Natural killer cell (primary cell): ENCODE measurements at places on chromosomes 6 and 20.

GRCh38 chr6:166310634-166311033 lies 2.4 kb upstream of the PRR18 start:
- DNase-seq: no peak

GRCh38 chr20:21921251-21921650 lies 215.8 kb downstream of the PAX1 start:
- DNase-seq: no peak

GRCh38 chr20:9507544-9508239 lies 6.7 kb upstream of the LAMP5 start:
- no peak for DNase-seq

- peak; percentile 7 for DNase-seq
Measured at GRCh38 chr6:136510299-136510698, 39.9 kb downstream of the MAP7 start.

DNA sequence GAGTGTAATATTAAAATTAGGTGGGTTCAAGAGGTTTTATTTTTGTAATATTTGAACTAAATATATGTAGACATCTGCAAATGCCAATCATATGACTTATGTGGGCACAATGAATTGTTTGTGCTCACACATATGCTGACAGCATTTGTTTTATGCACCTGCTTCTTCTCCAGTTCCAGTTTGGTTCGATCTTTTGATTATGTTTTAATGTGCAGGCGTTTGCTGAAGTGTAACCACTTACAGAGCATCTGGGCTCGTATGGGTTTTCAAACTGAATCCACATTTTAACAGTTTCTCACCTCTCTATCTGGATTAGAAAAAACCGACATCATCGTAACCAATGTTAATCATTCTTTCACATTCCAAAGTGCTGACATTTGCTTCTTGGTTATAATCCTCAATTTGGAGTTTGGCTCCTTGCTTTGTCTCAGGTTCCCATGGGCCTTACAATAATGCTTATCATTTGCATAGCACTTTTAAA lies 129.1 kb upstream of the SPACA1 start:
- no peak for DNase-seq

DNA sequence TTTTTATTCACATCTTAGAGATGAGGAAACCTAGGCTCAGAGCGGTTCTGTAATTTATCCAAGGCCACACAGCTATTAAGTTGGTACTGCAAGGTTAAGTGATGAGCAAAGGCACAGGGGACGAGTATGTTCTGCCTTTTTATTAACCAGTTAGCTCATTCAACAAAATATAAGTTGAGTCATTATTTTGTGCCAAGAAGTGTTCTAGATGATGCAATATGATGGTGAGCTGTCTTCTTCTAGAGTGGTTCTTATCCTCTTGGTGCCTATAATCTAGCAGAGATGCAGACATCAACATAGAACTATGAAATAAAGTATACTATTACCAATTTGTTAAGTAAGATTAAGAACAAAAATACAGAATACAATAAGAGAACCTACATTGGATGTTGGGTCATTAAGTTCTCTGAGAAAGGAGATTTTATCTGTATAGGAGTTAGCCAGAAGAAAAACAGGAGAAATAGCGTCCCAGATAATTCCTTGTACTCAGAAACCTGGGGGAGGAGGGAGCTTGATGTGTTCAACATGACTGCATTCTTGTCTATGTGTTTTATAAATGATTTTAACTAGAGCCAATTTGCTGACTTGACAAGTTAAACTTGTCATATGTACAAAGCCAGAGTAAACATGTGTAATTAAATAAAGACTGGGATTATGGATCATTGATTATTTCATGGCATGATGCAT lies 122.3 kb downstream of the TBXT start:
- no peak for DNase-seq

DNA sequence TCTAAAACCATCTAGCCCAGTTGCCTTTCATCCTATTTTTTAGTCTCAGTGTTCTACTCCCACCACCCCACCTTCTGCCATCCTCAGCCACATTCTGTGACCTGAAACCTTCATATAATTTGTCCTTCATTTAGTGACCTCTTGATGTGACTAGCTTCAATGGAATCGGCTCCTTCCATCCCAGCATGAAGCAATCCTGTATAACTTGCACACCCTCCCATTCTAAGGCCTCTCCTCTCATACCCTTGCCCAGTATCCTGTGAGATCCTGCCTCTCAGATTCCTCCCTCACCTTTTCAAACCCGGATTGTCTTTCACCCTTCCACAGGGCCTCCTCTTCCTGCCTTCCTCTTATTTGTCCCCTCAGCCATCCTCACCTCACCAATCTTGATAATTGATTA lies 3.1 kb downstream of the ZNF76 start:
- DNase-seq: no peak

GRCh38 chr20:46004187-46004586 lies 4.5 kb upstream of the MMP9 start:
- DNase-seq: no peak

- no peak for DNase-seq
Measured at GRCh38 chr6:14934013-14934412, 311.9 kb upstream of the JARID2 start.

- DNase-seq: no peak
Measured at GRCh38 chr6:12586721-12587480, 129.7 kb upstream of the PHACTR1 start.

GRCh38 chr6:57257911-57258541 lies 35.9 kb upstream of the RAB23 start:
- DNase-seq: no peak

DNA sequence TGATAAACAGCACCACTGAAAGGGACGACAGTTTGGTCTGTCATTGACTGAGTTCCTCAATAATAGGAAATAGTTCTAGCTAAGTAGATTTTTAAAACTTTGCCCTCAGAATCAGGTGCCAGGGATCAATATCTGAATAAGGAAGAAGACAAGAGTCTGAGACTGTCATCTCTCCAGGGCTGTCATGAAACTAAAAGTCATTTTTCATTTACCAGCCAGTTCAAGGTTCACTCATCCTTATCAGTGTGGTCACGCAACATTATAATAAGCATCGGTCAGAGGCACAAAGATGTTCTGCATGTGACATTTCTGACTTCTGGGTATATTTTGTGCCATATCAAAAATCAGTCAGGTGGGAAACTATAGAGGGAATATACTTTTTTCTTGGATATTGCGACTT lies 52.5 kb upstream of the E2F3 start:
- no peak for DNase-seq

DNA sequence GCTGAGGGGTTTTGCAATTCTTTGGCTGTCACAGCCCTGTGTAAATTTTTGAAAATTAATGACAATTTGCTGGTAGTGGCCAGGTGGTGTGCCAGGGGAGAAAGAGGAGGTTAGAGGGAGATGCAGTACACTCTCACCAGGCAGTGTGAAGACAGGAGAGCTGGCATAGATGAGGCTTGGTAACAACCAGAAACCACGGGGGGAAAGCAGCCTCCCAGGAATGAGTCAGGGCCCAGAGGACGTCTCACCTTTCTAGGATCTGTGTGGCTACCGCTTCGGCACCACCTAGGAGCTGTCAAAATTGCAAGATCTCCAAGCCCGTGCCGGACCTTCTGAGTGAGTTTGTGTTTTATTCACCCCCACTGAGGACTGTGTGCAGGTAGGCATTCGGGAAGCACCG lies 171.4 kb downstream of the PACRG start:
- DNase-seq: no peak

- DNase-seq: no peak
Measured at GRCh38 chr6:44339763-44340625, 2.5 kb upstream of the SPATS1 start.

DNA sequence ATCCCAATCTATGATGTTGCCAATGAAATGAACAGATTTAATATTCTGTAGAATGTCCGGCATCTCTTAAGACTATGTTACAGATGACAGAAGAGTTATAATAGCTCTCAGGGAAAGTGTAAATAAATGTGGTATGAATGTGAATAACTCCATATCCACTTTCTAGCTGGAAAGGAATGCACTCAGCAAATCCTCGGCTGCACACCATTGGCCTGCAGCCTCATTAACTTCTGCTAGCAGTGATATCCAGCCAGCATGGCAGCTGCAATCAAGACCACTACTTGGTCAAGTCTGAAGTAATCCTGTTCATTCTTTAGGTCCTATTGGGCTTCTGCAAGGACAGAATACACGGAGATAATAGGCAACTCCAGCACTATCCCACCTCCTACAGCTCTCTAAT lies 17.3 kb upstream of the MICA start:
- DNase-seq: no peak

- no peak for DNase-seq
Measured at GRCh38 chr6:151690768-151691562, 116.5 kb upstream of the ESR1 start.

DNA sequence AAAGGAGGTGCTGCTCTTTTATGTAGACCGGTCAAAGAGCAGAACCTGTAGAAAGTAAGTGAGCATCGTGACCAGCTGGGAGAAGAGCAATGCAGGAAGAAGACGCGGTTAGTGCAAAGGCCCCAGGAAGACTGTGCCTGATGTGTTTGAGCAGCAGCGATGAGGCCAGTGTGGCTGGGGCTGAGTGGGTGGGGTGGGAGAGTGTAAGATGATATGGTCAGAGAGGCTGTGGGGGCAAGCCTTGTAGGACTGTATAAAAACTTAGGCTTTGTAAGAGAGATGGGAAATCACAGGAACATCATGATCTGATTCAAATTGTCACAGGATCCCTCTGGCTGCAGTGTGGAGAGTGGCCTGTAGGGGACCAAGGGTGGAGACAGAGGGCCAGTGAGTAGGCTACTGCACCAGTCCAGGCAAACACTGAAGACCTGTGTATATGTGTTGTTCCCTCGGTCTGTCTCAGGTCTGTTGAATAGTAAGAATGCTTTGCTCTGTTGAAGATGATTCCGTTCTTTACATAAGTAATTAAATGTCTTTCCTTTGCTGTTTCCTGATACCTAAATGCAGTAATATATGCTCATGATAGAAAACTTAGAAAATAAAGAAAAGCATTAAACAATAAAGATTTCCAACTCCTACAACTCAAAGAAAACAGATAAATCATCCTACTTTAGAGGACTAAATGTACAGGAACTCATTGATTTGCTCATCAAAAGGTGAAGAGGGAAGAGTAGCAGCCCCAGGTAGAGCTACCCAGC lies 23.6 kb upstream of the WFDC2 start:
- DNase-seq: no peak

DNA sequence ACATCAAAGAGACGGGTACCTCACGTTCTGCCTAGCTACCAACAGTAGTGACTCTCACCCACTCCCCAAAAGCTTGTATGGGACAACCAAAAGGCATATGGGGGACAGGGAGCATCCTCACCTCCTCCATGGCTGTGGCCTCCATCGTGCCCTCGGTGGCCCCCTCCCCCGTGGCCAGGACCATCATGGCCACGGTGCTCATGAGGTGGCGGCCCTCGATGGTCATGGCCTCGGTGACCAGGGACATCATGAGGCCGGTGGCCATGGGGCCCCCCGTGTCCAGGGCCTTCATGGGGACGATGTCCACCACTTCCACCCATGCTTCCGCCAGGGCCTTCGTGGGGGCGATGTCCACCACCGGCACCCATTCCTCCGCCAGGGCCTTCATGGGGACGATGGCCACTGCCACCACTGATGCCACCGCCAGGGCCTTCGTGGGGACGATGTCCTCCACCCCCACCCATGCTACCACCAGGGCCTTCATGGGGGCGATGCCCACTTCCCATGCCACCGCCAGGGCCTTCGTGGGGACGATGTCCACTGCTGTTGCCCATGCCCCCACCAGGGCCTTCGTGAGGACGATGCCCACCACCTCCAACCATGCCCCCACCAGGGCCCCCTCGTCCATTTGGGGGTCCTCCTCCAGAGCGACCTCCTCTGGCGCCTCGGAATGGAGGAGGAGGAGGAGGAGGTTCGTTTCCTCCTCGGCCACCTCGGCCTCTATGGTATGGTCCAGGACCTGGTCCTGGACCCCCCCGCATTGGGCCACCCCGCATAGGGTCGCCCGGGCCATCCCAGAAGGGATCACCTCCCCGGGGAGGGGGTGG lies 15.0 kb downstream of the PPP1R10 start:
- no peak for DNase-seq

GRCh38 chr6:56278171-56278591 lies 30.8 kb upstream of the COL21A1 start:
- DNase-seq: no peak

DNA sequence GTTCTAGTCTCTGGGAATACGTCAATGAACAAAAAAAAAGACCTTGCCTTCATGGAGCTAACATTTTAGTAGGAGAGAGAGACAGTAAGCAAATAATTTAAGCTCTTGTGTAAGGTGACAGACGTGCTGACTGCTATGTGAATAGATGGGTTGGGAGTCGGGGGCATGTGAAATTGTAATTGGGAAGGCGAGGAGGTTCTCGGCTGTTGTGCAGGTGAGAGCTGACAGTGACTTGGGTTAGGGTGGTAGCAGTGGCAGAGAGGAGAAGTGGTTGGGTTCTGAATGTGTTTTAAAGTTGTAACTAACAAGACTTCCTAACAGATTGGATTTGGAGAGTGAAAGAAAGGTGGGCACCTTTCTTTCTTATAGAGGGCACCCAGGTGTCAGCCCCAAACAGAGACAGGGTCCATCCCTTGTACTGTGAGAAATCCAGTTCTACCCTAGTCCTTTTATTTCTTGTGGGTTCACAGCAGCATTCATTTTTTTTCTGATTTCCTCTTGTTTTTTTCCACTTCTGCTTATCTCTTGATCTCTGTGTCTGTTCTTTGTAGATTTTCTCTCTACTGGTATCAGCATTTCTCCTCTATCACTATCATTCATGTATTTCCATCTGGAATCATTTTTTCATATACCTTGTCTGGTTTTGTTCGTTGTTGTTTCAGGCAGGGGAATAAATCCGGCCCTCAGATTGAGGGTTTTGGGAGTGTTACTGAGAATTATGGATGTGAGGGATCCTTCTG lies 15.4 kb upstream of the MYLK2 start:
- DNase-seq: no peak

GRCh38 chr6:122381494-122382265 lies 17.8 kb upstream of the HSF2 start:
- peak; percentile 84 for DNase-seq

GRCh38 chr20:36313926-36314325 lies 7.8 kb downstream of the DLGAP4 start:
- DNase-seq: no peak

GRCh38 chr6:90296341-90297114 lies at the start of gene BACH2:
Gene BACH2, minus strand, starts transcription at chr6:90296843. Its CDS starts 287,999 bp downstream, at chr6:90008844.
- DNase-seq: peak; percentile 97

DNA sequence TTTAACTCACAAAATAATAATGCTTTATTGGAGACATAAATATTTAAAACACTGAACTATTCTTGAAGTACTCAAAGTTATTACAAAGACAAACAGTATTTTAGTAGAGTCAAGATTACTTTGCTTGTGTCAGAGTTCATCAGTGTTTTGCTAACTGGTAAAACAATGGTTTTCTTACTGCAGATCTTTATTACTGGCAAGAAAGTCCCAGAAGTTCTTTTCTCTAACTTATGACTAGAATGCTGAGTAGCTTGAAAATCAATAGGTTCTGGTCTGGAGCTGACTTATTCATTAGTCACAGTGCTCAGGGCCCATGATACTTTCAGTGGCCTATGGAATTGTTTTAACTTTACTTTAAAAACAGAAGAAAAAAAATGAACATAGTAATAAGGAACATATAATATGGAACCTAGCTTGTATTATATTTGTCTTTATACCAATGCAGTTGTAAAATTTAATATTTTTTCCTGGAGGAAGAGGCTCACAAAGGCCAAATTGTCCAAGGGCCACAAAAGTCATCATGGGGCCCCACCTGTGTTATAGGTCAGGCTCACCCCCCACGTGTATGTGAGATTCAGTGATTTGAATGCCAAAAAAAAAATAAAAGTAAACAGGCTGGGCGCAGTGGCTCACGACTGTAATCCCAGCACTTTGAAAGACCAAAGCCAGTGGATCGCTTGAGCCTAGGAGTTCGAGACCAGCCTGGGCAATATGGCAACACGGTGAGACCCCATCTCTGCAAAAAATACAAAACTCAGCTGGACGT lies 53.3 kb downstream of the PLEKHG1 start:
- DNase-seq: no peak

GRCh38 chr20:52761867-52762266 lies 210.3 kb upstream of the TSHZ2 start:
- DNase-seq: no peak
